HuH-7 (cell line): ENCODE measurements at places on chromosomes 6 and 20.

- DNase-seq = no peak
These were observed 15.1 kb upstream of the BAK1 start for GRCh38 chr6:33595001-33595846.

GRCh38 chr6:14739827-14740226, 506.0 kb upstream of the JARID2 start:
- no peak for DNase-seq

- DNase-seq = no peak
These were observed 9.3 kb upstream of the EEF1A2 start for GRCh38 chr20:63508072-63508768.

DNA sequence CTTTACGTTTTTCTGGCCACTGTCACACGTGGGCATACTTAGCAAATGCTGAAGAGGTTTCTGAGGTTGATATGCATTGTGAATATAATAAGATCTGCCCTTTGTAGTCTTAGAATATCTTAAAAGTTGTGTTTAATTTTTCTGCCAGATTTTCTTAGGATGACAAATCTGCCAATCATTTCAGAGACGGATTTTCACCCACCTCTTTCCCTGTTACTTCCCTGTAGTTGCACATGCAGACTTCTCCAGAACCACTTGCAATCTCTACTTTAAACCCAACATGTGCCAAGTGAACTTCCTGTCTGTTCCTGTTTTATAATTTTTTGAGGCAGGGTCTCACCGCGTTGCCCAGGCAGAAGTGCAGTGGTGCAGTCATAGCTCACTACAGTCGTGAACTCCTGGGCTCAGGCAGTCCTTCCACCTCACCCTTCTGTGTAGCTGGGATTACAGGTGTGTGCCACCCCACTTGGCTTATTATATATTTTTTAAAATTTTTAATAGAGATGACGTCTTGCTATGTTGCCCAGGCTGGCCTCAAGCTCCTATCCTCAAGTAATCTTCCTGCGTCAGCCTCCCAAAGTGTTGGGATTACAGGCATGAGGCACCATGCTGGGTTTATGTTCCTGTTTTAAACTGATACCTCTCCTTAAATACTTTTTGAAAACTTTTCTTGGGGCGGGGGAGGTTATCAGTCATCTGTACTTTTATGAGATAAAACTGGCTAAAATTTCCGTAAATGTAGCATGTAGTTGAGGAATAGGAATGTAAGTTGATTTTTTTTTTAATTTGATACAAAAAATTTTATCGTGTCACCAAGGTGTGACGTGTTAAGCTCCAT, 2.7 kb downstream of the IGF2R start:
- DNase-seq = no peak

DNA sequence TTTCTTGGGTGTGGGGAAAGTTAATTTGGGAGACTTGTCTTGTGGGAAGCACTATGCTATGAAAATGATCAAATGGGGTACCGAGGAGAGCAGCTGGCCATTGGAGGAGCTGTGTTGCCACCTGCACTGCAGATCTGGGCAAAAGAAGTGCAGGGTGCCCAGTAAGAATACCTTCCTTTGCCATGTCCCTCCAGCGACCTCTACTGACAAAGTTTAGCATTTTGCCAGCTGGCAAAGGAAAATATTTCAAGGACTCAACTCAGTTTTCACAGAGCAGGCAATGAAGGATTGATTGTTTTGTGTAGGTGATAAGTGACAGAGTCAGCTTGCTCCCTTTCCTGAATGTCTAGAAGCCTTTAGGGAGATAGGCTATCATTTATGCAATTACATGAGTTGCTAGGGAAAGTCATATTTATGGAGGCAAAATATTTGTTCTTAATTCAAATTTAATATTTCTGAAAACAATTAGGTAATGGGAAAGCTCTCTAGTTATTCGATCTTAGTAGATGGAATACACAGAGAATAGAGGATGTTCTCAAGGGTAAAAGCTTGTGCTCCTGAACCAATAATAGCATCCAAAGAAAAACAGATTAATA, 118.4 kb downstream of the FARS2 start:
- peak; percentile 25 for DNase-seq

- DNase-seq = no peak
These were observed 60.6 kb downstream of the STK35 start for GRCh38 chr20:2162125-2162822.

GRCh38 chr6:135358985-135359384, 138.6 kb downstream of the AHI1 start:
- DNase-seq = no peak

GRCh38 chr20:37991157-37991866, 41.9 kb downstream of the TTI1 start:
- DNase-seq = no peak

DNA sequence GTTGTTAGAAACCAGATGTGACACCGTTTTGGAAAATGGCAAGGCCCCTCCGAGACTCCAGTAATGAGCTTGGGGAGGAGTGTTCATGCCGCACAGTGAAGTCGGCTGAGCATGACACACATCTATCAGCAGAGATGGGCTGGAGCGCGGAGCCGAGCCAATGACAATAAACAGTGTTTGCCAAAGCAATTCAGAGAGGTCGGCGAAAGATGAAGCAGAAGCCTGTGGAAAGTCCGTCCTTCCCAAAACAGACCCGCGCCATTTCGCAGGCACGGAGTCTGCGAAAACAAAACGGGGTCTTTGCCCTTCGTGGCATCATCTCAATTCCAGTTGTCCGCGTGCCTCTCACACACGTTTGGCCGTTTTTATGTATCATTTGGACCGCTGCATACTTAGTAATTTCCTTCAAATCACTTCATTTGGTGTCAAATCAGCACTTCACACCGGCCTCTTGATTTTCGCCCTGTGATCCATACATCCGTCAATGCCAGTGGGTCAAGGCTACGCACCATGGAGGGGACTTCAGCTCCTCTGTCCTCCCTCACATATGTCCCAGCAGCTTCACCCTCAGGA, 71.3 kb downstream of the SULF2 start:
- no peak for DNase-seq

- DNase-seq = no peak
These were observed 43.3 kb downstream of the GTF2H5 start for GRCh38 chr6:158211273-158212055.

DNA sequence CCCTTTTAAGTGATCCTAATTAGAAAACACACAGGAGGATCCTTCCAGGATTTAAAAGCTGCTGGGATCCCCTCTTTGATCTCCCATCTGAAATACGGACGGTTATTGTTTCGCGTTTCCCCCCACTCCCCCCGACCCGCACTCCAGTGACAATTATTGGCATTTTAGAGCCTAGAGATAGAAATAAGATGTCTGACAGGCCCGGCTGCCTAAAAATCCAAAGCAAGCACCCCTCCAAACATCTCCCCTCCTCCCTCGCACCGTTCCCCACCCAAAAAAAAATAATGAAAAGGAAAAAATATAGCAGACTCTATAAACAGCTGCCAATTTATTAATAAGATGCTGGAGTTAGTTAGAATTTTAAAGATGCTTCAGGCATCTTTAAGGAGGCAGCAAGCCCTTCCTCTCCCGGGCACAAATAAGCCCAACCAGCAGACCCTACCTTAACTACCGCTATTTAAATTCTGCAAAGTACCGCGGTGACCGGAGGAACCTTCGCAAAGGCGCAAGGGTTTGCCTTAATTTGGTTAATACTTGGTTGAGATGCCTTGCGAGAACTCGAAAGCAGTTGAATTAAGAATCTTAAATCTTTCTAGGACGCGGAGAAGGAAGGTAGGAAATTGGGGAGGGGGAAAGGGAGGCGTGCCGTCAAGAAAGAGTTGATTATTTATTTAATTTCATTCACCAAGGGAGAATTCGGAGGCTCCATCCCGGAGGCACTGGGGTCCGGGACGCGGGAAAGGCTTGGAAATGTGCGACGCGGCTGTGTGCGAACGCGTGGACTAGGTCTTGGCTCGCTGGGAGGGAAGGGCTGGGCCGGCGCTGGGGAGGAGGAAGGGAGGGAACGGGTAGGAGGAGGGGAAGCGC, 1.5 kb upstream of the ISM1 start:
- no peak for DNase-seq

DNA sequence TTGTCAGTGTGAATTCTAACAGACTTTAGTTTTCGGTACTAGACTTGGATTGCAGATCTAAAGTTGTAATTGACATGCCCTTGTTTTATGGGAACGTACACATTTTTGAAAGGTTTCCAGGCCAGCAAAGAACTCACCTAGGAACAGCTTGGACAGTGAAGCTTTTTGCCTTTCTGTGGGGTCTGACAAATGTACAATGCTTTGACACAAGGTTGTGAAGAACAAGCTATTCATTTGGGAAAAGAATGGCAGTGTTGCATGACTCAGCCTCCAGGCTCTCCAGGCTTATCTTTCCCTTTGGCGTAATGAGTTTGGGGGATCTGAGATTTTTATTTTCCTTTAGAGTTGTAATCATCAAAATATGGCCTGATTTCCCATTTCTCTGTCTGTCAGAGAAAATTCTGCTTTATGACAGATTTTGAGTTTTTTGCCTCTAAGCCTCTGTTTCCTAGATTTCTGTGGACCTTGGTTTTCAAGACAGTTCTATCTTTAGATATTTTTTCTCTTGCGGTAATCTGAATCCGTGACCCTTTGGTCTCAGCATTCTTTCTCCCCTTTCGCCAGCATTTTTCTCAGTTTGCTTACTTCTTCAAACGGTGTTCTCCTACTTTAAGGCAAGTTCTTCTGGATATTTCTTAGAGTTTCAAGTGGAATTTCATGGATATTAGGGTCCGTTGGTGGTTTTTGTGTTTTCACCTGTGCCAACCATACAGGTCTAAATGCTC, 221.0 kb downstream of the ADGB start:
- no peak for DNase-seq

DNA sequence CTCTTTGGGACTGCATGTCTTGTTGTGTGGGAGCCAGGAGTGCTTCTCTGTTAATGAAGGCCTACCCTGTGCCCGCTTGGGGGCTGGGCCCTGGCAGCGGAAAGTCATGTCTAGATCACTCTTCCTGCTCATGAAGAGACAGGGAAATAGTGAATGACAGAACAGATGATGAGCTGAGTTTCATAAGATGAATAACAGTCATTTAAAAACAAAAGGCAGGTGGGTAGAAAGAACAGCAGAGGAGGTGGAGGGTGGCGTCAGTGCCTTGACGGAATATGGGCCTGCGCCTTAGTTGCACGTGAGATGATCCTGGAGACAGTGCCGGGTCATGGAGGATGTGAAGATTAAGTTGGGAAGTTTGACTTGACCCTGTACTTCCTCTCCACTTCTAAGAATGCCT, 85.5 kb downstream of the ARID1B start:
- DNase-seq = no peak

DNA sequence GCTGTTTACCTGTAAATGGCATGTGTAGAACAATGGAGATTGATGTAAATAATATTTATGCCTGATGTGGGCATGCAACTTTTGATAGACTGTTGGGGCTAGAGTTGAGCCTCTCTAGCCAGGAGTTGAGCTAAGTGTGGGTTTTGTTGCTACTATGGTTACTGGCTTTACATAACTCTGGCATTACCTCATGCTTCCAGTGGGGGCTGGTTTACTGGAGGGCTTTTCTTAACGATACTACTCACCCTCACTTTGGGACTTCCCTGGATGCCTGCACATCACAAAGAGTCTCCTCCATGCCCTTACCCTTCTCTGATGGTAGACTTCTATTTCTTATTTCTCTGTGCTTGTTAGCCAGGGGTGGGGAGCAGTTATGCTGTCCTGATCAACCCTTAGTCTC, 524.6 kb upstream of the CDH4 start:
- DNase-seq = no peak

- no peak for DNase-seq
These were observed 234.7 kb upstream of the ADGRB3 start for GRCh38 chr6:68400396-68400795.

DNA sequence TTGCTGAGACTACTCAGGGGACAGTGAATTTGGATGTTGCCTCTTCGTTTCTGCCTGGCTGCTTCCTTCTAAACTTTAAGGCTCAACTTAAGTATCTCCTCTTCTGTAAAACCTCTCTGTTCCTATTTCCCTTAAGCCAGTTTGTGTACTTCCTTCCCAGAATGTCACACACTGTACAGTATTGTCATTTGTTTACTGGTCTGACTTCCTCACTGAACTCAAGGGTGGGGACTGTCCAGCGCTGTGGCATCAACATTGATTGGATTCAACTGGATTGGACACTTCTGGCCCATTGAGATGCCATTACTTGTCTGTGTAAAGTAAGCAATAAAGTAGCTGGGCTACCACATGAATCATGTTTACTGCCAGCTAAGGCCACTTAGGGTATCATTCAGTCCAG, 69.7 kb downstream of the ANKS1A start:
- no peak for DNase-seq

DNA sequence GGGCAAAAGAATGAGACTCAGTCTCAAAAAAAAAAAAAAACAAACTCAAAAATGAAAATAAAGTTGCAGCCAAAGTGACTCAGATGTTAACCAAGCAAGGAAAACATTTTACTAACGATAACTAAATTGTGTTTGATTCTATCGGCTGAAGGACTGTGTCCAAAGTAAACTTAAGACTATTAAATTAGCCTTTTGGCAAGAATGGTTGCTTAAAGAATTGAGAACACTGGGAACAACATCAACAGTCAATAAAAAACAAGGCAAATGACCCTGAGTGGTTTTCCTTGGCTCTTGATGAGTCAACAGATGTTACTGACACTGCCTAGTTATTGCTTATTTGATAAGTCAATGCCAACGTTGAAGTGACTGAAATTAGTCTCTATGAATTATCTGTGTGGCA, 36.7 kb downstream of the POU3F2 start:
- DNase-seq = no peak

DNA sequence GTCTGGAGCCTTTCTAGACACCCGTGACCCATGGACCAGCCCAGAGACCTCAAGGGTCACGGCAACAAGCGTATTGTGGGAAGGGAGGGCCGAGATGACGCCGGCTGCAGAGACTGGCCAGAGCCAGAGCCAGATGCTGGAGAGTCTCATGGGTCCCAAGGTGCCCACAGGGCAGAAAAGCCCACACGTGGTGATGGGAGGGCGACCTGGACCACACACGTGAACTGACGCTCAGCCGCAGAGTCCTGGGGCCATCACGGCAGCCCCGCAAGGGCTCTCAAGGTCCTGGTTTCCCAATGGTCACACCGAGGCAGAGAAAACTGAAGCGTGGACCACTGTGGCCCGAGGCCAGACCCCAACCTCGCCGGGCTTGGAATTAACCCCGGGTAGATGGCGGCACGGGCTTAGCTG, 92.6 kb downstream of the YTHDF1 start:
- DNase-seq = no peak

DNA sequence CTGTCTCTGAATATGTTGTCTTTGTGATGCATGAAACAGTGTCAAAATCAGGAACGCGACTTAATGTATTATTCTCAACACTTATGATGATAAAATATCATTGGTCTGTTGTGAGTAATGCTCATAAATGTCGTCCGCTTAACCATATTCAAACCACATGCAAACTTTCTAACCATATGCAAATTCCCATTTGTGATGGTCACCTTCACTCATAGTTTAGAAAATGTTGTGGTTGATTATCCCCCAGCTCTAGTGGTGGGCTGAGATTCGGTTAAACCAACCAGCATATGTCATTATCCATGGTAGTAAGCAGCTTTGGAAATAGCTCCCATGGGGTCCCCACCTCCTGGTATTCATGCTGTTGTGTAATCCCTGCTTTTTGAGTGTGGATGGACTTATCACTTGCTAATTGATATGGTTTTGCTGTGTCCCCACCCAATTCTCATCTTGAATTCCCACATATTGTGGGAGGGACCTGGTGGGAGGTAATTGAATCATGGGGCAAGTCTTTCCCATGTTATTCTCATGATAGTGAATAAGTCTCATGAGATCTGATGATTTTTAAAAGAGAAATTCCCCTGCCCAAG, 360.0 kb upstream of the TSHZ2 start:
- no peak for DNase-seq
